ENCODE measurements at places on chromosomes 3 and 15.

DNA sequence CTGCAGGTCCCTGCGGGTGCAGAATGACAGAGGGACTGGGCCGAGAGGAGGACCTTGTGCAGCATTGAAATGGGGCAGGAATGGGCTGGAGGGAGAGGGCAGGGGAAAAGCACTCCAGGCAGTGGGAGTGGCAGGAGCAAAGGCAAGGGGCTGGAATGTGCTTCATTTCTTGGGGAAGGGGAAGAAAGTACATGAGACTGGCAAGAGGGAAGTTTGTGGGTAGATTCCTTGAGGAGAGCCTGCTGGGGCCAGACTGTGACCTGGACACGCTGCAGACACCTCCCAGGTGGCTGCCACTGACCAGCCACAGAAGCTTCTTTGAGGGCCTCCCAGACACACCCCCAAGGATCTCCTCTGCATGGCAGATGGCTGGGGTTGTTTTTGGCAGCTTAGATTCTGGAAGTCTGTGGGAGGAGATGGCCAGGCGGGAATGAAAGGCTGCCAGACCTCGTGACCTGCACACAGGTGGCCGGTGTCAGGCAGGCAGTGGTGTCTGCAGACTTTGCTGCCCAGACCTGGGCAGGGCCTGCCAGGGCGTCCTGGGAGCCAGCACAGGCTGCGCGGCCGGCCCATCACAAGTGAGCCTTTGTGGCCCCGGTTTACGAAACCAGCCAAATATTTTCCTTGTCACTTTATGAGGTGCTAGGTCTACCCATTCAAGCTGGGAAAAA, 53.1 kb downstream of the SPSB4 start:
- DNase-seq: no peak

- DNase-seq: no peak
Measured at GRCh38 chr3:149384167-149384566, 6.7 kb upstream of the TM4SF1 start.

DNA sequence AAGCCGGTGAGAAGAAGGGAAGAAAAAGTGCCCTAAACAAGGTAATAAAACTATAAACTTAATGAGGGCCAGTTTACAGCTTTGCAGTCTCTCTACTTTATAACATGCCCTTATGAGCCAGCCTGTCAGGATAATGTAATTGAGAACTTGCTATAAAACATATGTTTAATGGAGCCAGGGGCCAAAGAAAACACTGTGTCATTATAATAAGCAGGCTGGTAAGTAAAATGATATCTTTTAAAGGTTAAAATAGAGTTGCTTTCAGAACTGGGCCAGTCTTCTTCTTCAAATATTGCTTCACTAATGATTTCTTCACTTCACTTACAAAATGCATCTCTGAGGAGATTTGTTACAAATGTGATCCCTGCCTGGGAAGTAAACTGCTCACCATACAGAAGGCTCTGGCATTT, 192.5 kb downstream of the SHOX2 start:
- no peak for DNase-seq

- DNase-seq: no peak
Measured at GRCh38 chr3:184405075-184406030, 25.5 kb downstream of the CHRD start.

GRCh38 chr3:120909602-120909878, 1.5 kb downstream of the STXBP5L start:
- DNase-seq: no peak

GRCh38 chr3:98903705-98904481, 2.4 kb upstream of the DCBLD2 start:
- DNase-seq: no peak

DNA sequence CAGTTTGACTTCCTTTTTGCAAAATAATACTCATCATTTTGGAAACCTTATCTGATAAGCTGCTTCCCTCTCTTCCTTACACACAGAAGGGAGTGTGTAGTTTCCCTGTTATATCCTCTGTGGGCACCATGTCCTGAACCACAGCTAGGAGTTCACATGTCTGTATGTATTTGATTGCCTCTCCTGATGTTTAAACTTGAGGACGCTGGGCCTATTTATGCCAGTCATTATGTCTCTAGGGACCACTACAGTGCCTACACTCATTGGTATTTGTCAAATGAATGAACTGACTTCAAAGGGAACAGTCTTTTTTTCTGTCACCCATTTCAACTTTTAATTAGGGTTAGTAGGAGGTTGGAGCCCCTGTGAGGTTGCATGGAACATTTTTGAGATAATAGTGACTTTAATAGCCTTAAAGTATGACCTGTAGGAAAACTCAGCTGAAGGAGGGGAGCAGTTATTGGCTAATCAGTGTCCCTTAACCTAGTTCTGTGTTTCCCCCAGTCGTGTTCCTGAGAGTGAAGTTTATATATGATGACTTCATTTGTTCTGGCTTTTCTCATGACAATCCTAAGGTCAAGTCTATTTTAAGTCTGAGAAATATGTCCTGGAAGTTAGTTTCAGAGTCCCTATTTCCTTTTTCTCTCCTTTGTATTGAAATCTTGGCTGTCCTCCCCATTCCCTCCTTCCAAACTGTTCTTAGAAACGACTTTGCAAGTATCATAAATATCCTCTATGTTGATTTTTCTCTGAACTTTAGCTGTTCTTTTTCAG, 28.9 kb downstream of the PDE8A start:
- DNase-seq: no peak

DNA sequence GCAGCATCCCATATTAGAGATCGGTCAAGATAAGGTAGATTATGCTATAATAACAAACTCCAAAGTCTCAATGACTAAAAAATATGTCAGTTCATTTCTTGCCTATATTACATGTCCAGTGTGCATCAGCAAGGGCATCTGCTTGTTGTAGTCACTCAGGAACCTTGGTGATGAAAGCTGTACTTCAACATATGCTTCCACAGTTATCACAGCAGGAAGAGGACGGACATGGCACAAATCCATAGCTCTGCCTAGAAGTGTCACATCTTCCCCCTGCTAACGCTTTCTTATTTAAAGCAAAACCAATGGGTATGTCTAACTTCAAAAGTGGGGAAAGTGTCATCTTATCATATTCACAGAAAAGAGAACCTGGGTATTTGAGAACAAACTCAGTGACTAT, 20.0 kb upstream of the PIAS1 start:
- no peak for DNase-seq

DNA sequence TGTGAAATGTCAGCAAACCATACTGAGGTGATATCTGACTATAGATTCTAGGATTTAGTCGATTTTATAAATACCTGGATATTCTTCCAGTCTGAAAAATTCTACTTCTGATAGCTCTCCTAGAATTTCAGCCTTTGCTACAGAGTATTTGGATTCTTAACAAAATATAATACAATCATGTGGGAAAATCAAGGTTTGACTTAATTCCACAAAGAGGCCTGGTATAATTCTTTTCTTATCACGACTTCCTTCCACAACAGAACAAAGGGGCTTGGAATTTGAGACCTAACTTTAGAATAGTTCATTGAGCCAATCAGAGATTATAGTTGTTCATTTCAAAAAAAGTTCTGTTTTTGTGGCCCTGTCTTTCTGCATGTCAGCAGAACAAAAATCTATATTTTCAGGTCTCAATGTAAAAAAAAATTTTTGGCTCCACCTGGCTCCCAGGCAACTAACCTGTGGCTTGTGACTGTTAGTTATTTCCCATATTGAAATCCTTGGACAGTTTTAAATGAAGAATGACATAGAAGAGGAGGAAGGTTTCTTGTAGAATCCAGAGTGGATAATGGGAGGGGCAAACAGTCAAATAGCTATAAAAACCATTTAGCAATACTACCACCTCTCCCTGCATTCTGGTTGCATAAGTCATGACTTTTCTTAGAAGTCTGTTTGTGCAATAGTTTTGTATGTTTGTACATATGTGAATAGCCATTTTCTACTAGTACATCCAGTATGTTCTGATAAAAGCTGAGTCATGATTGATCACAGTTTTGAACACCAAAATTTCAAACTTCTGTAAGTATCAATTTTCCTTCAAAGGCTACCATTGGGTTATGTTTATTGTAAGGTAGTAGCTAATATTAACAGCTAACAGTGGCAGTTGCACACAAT, 4.0 kb downstream of the TM4SF1 start:
- no peak for DNase-seq

DNA sequence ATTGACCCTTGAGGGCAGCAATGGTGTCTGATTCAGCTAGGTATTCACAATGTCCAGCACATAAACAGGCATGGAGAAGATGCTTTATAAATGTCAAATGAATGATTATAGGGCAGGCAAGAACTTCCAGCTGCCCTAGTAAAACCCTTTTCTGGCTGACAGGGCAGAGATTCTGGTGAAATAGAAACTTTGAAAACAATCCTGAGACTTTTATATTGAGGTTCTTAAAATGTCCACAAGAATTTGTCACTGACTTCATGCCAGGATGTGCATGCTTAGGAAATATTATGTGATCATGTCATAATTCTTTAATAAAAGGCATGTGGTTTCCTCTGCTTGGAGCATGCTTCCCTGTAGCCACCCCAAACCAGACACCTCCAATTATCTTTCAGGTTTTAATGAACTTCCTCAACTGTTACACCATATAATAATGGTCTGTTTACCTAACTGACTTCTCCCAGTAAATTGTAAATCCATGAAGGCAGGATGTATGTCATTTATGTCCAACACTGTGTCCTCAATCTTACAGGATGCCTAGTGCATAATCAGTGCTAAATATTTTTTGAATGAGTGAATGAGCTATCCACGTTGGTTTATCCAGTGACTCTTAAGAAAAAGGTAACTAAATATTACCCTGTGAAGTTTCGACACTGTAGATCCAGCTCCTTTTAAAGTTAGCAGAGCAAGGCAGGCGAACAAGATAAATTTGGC, 43.4 kb upstream of the CLRN1 start:
- no peak for DNase-seq

DNA sequence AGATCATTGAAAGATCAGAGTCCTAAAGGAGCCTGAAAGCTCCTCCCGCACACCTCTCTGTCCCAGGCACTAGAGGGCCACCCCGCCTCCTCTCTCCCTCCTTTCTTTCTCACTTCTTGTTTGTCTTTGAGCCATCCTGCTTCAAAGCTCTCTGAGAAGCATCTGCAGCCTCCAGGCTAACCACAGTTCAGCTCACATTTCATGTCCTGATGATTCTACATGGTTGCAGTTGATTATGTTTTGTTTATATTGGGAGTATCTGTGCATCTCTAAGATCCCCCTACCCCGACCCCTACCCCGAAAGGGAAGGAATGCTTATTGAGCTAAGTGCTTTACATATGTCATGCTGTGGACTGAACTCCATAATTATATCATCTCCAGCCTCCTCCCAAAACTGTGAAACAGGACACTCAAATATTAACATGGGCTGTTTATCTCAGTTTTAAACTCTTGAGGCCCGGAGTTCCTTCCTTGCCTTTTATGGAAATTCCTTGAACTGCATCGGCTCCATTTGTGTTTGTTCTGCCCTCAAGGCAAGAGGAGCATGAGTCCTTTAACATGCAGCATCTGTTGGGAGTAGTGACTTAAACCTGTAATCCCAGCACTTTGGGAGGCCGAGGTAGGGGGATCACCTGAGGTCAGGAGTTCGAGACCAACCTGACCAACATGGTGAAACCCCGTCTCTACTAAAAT, 30.9 kb downstream of the MGLL start:
- no peak for DNase-seq

DNA sequence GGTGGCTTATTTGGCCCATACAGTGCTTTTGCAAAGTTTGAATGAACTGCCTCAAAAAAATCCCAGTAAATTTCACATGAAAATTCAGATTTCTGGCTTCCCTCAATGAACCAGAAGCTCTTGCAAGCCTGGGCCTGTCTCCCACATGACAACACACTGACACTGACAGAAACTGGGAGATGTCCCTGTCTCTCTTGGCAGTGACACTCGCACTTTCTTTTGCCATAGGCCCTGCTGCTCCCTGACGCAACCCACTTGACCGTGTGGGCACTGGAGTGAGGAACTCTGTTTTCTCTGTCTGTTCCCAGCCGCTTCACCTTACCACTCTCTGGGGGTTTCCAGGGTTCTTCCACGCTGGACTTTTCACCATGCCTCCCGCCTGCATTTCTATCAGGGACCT, 524.5 kb downstream of the SHQ1 start:
- DNase-seq: no peak
